Upper lobe of right lung (tissue), 1 donor: ENCODE measurements at places on chromosomes 12 and 14.

DNA sequence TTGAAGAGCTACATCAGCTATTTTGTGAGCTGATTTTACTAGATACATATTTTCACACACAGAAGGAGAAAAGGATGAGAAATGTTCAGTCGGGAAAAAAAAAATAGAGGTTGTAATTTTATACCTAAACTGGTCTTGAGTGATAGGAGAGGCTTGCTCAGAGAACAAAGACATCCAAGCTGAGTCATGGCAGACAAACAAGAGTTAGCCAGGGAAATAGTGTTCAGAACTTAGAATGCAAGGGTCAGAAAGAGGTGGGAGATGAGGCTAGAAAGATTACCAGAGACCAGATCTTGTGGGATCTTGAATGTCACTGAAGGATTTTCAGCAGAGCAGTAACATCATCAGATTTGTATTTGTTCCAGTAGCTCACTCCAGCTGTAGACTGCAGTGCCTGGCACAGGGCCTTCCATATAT lies 121.9 kb upstream of the ATF1 start:
- no peak for DNase-seq

DNA sequence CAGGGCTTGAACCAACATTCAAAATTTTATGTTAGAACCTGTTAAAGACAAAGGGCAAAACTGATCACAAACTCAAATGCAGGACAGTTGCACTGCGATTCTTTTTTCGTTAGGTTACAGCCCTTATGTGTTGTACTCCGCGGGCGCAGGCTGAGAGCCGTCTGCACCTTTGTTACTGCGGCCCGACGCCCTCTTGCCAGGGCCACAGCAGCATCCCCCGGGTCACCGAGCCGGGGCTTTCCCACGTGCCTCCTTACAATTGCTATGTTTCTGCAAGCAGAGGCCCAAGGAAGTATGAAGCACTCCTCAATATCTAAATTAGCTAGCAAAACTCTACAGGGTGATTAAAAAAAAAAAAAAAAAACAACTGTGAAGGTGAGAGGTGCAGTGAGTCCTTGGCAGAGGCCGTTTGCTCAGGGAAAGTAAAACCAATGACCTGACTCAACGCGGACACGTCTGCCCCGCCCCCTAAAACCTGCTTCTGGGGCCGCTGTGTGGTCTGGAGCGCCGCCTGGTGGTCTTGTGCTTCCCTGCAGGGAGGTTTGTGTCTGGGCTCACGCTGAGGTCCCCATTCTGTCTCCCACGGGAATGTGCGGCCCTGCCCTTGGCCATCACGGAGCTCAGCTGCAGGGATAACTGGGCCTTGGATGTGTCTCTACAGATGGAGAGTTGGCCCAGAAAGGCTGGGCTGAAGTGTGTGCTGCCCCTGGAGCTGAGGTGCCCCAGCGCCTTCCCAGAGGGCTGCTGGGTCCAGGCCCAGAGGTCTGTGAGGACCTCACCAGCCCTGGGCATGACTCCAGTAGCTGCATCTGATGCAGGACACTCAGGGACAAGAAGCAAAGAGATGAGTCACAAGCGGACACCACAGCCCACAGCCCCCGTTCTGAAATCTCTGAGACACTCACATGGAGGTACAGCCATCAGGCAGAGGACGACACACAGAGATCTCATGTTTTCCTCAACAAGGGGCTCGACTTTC lies 418.5 kb downstream of the TMEM121 start:
- DNase-seq, result peak; percentile 87

GRCh38 chr14:69288011-69288771 lies 28.2 kb downstream of the GALNT16 start:
- DNase-seq, result no peak

DNA sequence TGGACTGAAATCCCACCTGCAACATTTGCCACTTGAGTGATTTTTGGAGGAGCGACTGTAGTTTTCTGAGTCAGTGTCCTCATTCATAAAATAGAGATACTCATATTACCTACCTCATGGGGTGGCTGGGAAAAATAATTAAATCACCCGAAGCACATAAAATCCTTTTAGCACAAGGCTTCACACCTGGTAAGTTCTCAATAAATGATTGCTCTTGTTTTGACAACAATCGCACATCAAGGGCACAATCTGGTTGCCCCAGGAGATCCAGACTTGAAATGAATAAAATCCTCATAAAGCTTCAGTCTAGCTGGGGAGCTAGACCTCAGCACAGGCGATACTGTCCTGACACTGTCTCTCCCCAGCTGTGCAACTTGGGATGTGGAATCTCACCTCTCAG lies 76.0 kb upstream of the CCDC60 start:
- DNase-seq, result no peak

DNA sequence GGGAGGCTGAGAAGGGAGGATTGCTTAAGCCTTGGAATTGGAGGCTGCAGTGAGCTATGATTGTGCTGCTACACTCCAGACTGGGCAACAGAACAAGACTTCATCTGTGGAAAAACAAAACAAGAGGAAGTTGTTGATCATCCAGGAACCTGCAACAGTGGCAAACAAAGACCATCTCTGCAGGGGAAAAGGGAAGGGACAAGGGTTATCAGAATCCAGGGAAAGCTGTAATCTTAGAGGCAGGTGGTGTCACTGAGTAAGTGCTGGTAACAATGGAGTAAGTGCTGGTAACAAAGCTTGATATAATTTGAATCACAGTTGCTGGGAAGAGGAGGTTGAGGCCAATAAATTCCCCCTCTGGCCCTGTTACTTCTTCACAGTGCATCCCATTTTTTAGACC lies 27.5 kb upstream of the DCN start:
- DNase-seq, result no peak

- no peak for DNase-seq
Measured at GRCh38 chr12:79549531-79550271, 141.1 kb downstream of the PAWR start.

- no peak for DNase-seq
Measured at GRCh38 chr12:98653866-98654493, 8.9 kb downstream of the APAF1 start.

- no peak for DNase-seq
Measured at GRCh38 chr12:30925607-30926242, 823 bp upstream of the TSPAN11 start.

DNA sequence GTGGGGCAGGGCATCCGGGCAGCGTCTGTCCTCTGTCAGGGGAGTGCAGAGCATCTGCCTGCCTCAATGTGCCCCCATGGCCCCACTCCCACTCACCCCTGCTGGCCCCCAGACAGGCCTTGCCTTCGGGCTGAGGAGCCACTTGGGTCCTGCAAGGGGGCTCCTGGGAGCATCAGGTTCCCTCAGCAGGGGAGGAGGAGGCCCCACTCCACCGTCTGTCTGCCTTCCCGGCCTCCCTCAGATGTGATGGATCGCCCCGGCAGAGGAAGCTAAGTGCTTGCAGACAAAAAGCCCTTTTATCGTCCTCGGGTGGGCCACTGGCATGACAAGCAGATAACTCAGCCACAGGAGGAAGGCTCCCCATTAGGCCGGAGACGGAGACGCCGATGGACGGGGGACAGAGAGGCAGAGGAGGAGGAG lies 35.1 kb downstream of the NCOR2 start:
- DNase-seq, result no peak

DNA sequence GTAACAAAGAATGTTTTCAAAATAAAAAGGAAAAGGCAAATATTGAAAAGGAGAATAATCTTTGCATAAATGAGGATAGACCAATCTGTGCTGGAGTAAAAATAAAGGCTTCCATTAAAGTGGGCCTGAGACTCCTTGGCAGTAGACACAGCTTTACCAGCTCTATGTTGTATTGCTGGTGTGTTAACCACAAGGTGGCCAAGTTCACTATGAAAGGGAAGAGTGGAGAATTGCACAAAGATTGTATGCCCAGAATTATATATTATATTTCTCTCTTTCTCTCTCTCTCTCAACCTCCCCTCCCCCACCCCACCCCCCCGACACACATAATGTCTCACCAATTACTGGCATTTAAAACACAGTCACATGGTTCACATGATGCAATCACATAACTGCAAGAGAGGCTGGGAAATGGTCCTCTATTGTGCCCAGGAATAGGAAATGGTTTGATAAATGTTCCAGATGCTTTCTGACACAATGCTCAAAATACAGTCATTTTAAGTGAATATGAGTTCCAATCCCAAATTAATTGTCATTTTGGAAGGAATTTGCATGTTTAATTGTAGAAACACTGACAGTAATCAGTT lies 222.6 kb upstream of the SYT1 start:
- no peak for DNase-seq

GRCh38 chr12:131536766-131537165 lies 174.1 kb upstream of the SFSWAP start:
- DNase-seq, result no peak

- no peak for DNase-seq
Measured at GRCh38 chr14:94655169-94655710, 43.0 kb downstream of the SERPINA3 start.

GRCh38 chr12:40224439-40225291 lies at the start of gene LRRK2:
LRRK2 (plus strand) TSS chr12:40224997; CDS start chr12:40225132, 135 bp downstream.
- DNase-seq, result peak; percentile 96
